ENCODE measurements at places on chromosomes 1 and 21.

DNA sequence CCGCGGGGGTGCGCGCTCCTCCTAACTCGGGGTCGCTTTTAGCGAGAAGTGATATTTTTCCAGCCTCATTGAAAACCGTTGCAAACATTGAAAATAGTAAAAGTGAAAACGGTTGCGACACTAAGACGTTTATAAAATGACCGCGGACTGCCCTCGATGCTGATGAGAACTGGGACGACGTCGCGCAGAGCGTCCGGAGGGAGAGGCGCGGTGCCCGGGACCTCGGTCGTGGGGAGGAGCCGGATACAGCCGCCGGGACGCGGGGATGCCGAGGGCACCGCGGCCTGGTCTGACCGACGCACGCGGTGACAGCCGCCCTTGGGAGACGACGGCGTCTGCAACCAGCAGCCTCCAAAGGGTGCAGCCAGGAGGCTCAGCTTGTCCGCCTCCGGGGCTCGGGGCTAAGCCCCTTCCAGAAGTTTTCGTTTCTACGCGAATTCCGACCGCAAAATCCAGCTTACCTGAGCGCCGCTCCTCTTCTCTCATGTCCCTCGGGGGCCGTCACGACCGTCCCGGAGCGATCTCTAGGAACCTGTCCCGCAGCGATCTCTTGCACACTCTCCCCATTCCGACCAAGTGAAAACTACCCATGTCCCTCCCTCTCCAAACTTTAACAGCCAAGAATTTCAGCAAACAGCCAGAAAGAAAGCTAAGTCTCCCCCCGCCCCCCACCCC lies 144.4 kb upstream of the ETS2 start:
- DNase-seq = no peak

DNA sequence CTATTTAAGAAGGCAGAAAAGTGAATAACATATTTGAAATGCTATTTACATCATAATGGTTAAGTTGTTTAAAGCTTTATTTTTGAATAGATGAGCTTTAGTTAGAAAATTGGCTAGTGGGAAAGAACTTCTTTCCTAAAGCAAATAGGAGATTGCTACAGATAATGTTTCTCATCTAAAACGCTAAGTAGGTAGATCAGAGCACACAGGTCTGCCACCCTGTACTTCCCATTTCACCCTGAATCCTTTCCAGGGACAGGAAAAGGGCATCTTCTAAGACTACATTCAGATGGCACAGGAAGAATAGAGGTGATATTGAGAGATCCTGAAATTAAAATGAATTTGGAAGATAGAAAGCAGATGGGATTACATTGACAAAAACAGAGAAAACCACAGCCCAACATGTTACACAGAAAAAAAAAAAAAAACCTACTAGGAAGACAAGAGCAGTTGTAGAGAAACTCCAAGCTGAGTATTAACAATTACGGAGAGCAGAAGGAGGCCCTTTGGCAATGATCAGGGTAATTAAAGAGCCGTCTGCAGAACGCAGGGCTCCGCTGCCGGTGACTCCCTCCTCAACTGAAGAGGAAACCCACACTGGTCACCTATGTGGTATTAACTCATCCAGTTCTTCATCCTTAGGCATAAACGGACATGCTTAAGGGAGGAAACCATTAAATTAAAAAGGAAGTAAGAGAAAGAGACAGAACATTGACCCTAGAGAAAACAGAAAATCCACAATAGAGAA lies 53.6 kb upstream of the MAP10 start:
- no peak for DNase-seq

DNA sequence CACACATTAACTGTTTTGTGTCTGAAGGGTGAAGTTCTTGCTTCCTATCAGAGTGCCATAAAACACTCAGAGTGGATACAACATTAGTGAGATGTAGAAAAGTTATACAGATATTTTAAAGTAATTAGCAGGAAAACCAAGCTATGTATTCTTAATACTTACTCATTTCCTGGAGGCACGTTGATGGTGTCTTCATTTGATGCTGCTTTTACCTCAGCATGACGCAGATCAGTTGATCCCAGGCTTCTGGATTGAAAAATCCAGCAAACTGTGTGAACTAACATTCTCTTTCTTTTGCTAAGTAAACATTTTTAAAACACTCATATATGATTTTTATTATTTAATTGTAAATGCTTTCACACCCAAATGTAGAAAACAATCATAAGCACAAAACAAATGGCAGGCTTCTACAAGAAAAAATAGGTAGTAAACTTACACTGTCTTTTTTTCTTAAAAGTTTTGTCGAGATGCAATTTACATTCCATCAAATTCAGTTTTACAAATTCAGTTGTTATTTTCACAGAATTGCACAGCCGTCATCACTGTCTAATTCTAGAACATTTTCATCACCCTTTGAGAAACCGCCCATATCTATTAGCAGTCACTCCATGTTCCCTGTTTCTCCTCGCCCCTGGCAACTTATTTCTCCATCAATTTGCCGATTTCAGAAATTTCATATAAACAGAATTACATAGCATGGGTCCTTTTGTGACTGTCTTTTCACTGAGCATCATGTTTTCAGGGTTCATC lies 198.9 kb downstream of the LRRC7 start:
- DNase-seq = no peak

- DNase-seq = no peak
Observed at GRCh38 chr1:93095804-93096585, 16.9 kb downstream of the MTF2 start.

GRCh38 chr1:99621340-99621901 lies 24.5 kb upstream of the PALMD start:
- no peak for DNase-seq

- DNase-seq = no peak
Observed at GRCh38 chr1:117959364-117959763, 29.8 kb downstream of the WDR3 start.

- DNase-seq = no peak
Observed at GRCh38 chr1:53551428-53551995, 92.3 kb downstream of the DMRTB1 start.

DNA sequence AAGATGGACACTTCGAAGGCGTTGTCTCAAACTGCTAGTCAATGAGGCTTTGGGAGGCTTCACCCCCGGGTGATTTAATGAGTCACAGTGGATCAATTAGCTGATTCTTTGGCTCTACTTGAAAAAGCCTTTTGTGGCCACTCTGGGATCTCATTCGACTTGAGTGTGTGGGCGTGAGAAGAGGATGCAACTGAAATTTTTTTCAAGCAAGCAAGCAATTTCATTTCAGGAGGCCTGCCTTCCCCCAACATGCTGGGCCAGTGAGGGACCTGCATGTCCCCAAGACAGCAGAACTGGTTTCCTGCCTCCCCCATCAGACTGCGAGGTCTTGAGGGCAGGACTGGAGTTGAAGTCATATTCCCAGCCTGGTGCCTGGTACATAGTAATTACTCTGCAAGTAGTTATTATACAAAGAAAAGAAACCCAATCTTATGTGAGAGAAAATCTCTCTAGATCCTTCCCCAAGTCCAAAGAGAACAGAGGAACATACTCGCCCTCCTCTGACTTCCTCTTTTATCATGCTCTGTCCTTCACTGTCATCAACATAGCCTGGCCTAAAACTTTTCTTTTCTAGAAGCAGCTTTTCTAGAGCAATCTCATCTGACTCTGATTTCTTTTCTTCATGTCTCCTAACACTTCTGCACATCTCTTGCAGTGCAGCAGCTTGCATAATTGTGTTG lies 22.7 kb downstream of the SYT6 start:
- DNase-seq = no peak

DNA sequence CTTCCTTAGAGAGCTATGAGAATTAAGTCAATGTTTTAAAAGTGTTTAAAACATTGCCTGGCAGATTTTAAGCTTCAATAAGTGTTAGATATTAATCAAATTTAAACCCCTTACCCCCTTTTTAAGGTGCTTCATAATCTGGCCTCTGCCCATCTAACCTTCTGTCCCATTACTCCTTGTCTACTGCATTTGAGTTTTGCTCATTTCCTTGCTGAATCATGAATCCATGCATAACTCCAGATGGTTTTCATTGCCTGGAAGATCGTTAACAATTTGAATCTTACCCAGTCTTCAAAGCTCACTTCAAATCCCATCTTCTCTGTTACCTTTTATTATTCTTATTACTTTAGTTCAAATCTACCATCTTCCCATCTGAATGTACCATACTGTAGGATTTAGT lies 4.6 kb downstream of the HJV start:
- DNase-seq = no peak

DNA sequence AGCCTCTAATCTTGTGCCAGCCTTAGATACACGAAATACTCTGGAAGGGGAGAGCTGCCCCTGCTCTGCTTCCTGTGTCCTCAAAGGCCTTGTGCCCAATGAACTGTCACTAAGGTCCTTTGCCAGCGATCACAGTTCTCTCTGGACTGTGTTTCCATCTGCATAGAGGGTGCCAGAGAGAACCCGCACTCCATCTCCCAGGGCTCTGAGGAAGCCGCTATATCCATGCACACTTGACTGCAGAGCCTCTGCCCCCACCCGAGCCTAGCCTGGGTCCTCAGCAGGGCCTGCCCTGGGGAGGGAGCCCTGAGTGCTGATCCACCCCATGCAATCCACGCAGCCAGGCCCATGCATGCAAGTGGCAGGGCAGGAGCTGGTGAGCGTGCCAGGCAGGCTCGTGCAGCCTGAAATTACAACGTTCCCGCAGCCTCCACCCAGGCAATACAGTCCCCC lies 30.6 kb upstream of the KIF21B start:
- no peak for DNase-seq

- DNase-seq = no peak
Observed at GRCh38 chr1:151859891-151860293, 6.4 kb upstream of the THEM5 start.

DNA sequence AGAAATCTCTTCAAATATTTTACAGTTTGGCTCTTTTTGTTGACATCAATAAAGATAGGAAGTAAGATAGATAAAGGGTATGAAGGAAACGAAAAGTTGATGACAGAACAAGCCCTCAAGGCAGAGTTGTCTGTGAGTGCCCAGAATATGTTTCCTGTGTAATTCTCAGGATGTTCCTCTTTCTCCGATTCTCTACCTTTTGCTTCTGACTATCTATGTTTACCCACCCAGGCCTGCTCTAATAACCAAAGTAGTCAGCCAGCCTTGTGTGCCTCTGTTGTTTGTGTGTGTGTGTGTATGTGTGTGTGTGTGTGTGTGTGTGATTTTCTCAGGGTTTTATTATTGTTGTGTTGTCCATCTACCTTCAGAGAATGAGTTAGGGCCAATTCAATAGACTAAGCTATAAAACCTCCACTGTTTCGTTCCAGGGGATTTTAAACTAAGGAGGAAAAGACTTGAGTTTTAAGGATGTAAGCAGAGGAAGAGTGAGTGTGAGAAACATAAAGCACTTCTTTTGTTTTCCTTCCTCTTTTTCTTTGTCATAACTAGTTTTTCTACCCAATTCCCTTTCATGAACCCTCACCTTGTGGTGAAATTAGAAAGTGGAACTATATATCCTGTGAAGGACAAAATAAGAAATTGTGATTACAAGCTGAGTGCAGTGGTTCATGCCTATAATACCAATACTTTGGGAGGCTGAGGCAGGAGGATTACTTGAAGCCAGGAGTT lies 627.4 kb upstream of the NR5A2 start:
- DNase-seq = no peak

GRCh38 chr1:199404976-199405375 lies 622.5 kb upstream of the NR5A2 start:
- no peak for DNase-seq

DNA sequence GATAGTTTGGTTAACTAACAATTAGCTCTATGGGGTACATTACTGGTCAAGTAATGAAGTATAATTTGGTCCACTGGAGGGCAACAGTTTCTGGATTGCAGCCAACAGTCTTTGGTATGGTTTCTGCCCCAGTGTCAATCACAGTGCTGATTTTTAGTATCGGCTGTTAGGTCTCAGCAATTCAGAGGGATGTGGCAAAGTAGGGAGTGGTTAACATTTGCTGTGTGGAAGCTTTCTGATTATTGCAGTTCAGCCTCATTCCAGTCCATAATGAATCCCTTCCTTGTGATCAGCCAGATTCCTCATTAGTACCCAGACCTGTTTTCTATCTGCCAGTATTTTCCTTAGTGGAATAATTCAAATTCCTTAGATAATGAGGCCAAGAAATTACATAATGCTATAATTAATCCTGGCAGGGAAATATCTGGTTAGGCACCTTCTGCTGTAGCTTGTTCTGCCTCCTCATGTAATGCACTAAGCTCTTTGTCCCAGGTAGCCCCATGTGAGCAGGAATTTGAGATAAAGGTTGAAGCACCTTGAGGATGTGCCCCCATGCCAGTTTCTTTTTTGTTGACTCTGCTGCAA lies 14.0 kb downstream of the F3 start:
- DNase-seq = peak; percentile 90

DNA sequence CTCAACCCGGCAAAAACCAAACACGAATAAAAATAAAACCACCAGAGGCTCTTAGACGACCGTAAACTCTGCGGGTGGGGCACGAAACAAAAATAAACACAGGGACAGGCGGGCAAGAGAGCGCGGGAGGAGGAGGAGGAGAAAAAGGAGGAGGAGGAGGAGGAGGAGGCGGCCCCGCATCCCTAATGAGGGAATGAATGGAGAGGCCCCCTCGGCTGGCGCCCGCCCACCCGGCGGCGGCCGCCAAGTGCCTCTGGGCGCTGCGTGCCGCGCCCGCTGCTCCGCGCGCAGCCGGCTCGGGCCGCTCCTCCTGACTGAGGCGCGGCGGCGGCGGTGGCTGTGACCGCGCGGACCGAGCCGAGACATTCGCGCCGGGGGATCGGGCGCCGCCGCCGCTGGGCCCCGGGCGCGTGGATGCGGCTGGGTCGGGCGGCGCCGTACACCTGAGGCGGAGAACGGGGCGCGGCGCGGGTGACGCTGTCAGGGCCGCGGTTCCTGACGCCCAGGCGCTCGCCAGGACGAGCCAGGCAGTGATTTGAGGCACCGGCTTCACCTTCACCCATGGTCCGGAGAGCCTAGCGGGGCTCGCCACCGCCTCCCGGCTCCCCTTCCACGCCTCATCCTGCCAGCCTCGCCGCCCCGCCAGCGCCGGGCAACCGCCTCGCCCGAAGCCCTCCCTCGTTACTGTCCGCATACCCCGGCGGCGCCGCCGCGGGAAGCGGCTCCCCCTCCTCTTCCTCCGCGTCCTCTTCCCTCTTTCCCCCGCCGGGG lies at the start of gene MARK1:
TSS of gene MARK1 (plus strand) at position 229 of the 771 bp plus-strand sequence. CDS start 687 bp downstream, outside the sequence.
- DNase-seq = peak; percentile 75

- DNase-seq = no peak
Observed at GRCh38 chr1:182731852-182732575, 47.6 kb upstream of the RGS8 start.
